ENCODE measurements at places on chromosomes 3 and 15.

DNA sequence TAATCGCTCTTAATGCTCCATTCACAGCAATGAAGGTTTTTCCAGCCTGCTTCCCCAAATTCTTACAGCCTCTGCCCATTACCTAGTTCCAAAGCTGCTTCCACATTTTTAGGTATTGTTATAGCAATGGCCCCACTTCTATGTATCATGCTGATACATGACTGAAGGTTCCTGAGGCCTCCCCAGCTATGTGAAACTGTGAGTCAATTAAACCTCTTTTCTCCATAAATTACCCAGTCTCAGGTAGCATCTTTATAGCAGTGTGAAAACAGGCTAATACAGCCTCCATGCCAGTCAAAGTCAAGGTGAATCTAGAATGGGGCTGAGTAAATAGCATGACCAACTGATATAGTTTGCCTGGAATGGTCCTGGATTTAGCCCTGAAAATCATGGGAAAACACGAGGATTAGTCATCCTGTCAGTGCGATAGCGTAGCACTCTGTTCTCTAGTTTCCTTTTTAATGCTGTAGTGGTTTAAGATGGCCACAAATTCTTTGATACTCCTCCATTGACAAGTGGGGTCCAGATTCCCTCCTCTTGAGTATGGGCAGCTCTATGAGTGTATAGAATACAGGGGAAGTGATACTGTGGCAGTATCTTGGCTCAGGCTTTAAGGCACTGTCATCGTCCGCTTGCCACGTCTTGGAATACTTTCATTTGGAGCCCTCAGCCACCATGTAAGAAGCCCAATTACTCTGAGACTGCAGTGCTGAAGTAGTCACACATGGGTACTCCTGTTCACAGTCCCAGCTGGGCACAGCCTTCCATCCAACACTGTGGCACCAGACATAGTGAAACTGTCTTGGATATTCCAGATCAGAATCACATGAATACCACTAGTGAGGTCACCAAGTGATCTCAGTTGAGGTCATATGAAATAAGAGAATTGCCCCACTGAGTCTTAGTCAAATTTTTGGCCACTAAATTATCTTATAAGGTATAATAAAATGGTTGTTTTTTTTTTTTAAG lies 94.0 kb upstream of the PLCL2 start:
- peak; percentile 51 for DNase-seq

DNA sequence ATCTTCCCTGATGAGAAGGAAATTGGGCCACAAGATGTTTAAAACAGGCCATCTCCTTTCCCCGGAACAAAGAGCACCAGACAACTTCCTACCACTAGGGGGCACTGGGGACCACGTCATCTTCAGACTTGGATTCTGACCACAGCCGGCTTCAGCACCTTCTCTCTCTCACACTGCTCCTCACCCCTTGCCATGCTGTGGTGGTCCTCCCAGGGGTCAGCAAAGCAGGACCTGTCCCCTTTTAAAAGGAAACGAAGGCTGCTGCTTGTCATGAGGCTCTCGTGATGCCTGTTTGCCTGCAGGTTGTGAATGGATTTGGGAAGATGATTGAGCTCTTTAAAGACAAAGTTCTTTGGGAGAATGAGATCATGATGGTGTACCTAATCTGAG lies 16.2 kb downstream of the RFT1 start:
- peak; percentile 79 for DNase-seq

- DNase-seq, result no peak
These were observed 53.2 kb upstream of the TMC3 start for GRCh38 chr15:81427176-81427575.

GRCh38 chr3:195421400-195421799 lies 21.4 kb downstream of the ACAP2 start:
- no peak for DNase-seq

DNA sequence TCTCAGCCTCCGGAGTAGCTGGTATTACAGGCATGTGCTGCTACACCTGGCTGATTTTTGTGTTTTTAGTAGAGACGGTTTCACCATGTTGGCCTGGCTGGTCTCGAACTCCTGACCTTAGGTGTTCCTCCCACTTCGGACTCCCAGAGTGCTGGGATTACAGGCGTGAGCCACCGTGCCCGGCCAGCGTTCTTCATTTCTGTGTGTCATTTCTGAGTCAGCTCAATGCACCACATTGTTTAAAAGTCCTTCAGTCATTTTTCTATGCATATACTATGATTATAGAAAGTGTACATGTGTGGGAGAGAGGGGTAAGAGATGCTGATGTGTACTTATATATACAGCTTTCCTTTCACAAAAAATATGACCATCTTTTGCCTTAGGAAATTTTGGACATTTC lies 2.1 kb downstream of the QTRT2 start:
- no peak for DNase-seq

GRCh38 chr3:128279601-128279880 lies 126.3 kb downstream of the EEFSEC start:
- DNase-seq, result no peak

- DNase-seq, result no peak
These were observed 132.0 kb upstream of the SYNPR start for GRCh38 chr3:63146154-63146553.

- no peak for DNase-seq
These were observed 524 bp downstream of the MRPS11 start for GRCh38 chr15:88467935-88468528.

DNA sequence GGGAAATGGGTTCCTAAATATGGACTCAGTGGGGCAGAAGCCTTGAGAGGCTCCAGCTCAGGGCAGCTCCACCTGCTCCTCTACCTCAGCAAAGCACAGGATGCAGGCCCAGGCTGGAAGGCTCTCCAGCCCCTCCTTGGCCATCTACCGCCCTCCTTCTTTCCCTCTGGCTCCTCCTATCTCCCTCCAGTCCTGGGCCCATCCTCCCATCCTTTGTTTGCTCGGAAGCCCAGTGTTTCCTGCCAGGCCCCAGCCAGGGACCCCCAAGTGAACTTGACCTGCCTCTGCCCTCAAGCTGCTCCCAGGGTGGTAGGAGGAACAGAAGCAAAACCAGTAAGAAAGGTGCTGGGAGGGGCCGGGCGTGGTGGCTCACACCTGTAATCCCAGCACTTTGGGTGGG lies 20.1 kb downstream of the MAPKAPK3 start:
- DNase-seq, result no peak

DNA sequence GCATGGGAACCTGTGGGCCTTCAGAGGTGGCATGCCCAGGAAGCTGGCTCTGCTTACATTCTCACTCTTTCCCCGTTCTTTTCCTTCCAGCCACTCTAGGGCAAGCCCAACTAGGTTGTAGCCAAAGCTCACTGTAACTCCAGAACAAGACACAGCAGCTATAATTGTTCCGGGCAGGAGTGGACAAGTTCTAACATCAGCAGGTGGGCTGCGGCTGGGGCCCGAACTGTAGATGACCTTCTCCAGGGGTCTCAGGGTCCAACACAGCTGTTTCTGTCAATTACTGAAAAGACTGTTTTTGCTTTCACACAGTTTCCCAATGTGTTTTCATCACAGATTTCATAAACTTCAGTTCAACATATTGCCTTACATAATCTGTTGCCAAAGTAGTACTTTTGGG lies 11.5 kb downstream of the RASGRP1 start:
- no peak for DNase-seq

GRCh38 chr3:193241716-193242115 lies 694 bp downstream of the PLAAT1 start:
- no peak for DNase-seq

DNA sequence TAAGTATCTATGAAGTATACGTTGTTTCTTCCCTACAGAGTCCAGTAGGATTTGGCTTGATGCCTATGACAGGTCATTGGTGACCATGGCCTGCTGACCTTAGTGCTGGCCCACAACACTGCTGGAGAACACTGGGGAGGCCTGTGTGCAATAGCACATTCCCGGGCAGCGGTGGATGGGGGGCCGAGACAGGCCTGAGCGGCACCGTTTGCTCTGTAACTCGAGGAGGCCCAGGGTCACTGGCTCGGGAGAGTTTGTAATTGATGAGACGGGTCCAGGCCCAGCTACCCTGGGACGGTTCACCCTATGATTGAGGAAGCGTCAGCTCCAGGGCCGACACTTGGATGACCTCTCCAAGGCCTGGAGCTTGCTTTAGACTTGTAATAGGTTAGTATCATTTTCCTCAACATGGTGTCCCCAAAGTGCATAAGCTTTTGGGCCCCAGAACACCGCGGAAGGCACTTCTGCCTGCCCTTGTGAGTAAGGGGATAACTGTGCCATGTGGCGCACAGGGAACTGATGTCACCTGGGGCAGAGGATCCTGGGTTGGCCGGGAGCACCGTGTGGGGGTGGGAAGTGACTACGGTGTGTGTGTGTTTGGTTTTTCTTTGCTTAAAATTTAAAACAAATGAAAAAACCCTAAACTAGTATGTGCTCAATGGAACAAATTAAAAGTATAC lies 12.0 kb downstream of the TRPM1 start:
- DNase-seq, result no peak

- no peak for DNase-seq
These were observed 76.9 kb upstream of the RGMA start for GRCh38 chr15:93165734-93166470.

- DNase-seq, result no peak
These were observed 392.4 kb downstream of the EDEM1 start for GRCh38 chr3:5579946-5580345.

DNA sequence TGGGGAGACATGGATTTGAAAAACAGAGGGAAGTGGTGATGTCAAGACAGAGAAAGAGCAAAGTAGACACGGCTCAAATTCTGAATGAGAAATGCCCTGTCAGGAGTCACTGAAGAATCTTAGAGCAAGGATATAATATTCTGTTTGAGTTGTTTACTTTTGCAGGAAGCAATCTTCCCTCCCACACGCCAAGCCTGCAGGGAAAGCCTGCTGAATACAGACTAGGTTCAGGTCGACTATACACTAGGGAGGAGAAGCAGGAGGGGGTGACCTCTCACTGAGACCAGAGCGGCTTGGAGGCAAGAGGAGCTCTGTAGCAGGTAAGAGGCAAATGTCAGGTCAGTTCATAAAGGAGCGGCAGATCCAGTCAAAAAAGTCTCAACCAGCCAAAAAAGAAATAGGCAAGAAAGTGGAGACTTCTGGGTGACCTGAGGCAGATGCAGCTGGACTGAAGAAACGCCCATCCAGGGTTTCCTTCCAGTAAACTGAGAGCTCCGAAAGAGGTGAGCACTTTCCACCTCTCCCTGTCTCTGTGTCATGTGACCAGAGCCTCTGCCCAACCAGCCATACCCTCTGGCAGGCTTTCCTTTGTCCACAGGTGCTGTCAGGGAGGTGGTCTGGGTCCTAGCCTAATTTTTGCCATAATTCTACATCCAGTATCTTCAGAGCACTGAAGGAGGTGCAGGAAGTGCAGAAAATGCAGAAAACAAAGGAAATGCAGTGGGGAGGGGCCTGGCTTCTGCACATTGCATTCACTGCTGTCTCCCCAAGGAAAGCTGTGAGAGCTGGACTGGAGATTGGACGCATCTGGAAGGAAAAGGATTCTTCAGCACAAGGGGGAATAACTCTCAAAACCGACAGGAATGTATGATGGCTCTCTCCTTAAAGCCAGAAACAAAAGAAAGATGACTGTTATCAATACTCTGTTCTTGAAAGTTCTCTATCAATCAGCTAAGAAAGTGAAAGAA lies 37.8 kb upstream of the CTXND1 start:
- no peak for DNase-seq

- DNase-seq, result peak; percentile 78
These were observed 929.5 kb upstream of the ALCAM start for GRCh38 chr3:104437131-104437750.

DNA sequence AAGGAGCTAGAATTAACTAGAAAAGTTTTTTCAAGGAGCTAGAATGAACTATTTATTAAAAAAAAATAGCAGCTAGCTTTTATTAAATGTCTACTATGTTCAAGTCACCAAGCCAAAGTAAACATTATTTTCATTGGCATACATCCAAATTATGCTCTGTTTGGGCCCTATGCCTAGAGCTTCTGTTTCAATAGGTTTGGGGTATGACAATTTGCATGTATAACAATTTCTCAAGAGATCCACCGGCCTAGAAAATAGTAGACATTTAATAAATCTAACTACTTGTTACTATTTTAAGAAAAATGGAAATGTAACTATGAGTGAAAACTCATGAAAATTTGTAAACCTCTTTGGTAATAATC lies 8.0 kb downstream of the GABRR3 start:
- DNase-seq, result no peak

DNA sequence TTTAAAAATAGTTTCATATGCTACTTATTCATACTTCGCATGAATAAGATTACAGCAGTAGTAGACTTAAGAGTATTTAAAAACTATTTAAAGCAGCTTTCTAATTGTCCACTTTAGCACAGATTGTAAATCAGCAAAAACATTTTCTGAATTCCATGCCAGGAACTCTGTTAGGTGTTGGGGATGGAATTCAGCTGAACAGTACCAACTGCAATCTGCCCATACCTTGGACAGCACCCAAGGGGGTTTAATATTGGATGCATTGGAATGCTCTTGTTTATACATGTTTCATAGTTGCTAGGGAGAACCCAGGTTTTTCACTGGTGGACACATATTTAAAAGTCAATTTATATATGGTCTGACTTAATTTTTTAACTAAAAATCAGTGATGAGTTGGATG lies 74.8 kb downstream of the PPM1L start:
- DNase-seq, result no peak

DNA sequence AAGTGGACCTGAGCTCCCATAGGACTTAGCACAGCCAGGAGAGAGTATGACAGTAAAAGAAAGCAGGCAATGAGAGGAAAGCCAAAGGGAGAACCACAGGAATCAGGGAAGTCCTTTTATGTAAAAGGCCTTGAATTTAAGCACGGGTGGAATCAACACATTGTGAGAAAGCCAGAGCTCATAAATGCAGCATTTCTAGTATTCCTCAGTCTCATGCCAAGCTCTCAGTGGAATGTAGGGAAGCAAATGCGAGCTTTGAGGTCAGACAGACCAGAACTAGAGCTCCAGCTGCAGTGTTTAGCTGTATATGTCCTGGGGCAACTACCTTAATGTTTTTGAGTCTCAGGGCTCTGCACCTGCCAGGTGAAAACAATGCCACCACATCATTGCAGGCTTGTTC lies 132.1 kb upstream of the TRIM42 start:
- DNase-seq, result no peak

DNA sequence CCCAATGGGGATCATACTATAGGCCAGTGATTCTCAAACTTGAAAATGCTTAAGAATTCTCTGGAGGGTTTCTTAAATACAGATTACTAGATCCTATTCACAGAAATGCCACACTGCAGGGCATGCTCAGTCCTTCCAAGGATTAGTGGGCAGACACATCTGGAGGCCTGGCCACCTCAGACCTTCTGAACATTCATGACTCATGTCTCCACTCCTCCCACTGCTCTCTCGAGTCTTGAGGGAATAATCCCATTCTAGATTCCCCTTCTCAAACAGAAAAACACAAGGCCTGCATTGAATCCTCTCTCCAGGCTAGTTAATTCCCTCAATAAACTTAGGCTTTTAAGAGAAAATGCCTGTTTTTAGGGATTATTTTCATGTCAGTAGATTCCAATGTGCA lies 22.1 kb downstream of the ZNF621 start:
- peak; percentile 71 for DNase-seq

- no peak for DNase-seq
These were observed 82.7 kb upstream of the MBNL1 start for GRCh38 chr3:152185891-152186630.

DNA sequence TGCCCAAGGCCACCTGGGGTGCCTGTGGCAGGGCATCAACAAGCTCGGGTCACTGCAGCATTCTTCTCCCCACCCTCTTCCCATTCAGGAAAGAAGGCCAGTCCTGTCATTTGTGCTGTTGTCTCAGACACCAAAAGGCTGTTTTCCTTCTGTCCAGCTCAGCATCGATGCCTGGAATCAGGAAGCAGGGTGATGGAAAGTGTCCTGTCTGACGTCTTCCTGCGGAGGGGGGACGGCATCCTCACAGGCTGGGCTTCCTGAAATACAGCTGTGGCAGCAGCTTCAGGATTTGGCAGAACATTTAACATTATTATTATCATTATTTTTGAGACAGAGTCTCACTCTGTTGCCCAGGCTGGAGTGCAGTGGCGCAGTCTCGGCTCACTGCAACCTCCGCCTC lies 33.0 kb upstream of the ANKDD1A start:
- DNase-seq, result no peak

All from HT1080 (cell line).